ENCODE measurements at places on chromosomes 5 and 9.
A peak's percentile ranks its signal among the peaks of the same experiment; 100 is the strongest.

DNA sequence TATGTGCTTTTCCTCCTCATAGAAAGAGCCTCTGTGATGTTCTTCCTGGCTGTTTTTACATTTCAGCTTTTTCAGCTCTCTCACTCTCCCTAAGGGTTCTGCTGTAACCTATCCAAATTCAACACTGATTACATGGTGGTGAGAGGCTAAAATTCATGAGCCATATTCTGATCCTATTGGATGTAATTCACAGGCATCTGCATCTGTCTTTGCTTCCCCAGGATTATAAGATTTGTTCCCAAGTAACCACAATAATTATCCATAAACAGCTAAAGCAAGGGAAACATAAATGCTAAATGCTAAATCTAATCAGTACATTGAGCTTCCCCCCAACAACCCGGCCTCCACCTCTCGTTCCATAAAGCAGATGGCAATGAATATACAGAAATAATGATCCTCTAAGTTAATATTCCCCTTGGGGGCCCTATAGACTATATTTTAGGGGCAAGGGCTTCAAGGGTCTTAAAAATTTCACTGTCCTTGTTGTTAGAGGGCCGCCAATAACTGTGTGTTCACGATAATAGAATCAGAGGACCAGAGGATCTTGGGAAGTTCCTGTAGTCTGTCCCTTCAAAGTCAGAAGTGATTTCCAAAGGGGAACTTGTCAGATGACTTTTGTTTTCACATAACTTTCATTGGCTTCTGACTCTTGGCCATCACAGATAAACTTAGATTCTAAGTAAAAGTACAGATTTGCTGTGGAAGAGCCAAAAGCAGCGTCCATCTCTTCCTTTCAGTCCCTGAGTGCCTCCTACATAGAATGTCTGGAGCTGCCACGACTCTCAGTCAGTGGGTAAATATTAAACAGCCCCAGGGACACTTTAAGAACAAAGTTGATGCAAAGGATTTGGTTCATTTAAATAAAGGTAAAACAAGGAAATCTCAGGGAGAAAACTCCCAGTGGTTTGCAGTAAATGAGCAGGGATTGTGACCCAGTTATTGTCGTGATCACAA lies 125.6 kb downstream of the ALDH1A1 start:
- DNase-seq: no peak

- DNase-seq: peak; percentile 36
Observed at GRCh38 chr5:168947212-168947868, 353.6 kb downstream of the SLIT3 start.

- no peak for DNase-seq
Observed at GRCh38 chr5:130138406-130139045, 234.3 kb downstream of the CHSY3 start.

DNA sequence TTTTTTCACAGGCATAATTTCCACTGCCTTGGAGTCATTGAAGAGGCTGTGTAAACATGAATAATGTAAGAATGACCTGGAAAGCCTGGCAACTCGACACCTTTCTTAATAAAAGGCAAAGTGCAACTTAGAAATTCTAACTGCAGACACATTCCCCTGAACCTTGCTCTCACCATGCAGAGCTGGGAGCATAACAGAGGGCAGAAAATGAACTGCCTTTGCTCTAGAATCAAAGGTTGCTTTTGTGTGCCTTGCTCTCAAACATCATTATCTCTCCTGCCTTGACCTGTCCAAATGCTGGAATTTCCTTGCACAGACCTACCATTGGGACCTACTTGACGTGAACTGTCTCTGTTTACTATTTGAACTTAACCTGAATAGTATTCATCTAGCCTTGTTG lies 462.0 kb upstream of the ZNF462 start:
- no peak for DNase-seq

- no peak for DNase-seq
Observed at GRCh38 chr9:23615569-23615968, 210.5 kb downstream of the ELAVL2 start.

GRCh38 chr5:168163966-168164365 lies 127.5 kb upstream of the WWC1 start:
- DNase-seq: no peak

DNA sequence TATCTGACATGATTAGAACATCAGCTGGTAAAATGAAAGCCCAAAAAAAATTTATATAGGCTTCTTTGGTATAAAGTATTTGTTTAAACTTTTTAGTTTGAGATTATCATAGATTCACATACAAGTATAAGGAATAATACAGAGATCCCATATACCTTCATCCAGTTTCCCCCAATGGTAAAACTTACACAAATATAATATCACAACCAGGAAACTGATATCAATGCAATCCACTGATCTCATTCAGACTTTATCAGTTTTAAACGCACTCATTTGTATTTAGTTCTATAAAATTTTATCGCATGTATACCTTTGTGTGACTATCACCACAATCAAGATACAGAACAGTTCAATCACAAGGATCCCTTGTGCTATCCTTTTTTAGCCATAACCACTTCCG lies 3.8 kb downstream of the FAM114A2 start:
- no peak for DNase-seq

GRCh38 chr9:90442723-90443122 lies 199.9 kb downstream of the DIRAS2 start:
- no peak for DNase-seq

- DNase-seq: no peak
Observed at GRCh38 chr5:73357576-73357975, 91.0 kb downstream of the FOXD1 start.

DNA sequence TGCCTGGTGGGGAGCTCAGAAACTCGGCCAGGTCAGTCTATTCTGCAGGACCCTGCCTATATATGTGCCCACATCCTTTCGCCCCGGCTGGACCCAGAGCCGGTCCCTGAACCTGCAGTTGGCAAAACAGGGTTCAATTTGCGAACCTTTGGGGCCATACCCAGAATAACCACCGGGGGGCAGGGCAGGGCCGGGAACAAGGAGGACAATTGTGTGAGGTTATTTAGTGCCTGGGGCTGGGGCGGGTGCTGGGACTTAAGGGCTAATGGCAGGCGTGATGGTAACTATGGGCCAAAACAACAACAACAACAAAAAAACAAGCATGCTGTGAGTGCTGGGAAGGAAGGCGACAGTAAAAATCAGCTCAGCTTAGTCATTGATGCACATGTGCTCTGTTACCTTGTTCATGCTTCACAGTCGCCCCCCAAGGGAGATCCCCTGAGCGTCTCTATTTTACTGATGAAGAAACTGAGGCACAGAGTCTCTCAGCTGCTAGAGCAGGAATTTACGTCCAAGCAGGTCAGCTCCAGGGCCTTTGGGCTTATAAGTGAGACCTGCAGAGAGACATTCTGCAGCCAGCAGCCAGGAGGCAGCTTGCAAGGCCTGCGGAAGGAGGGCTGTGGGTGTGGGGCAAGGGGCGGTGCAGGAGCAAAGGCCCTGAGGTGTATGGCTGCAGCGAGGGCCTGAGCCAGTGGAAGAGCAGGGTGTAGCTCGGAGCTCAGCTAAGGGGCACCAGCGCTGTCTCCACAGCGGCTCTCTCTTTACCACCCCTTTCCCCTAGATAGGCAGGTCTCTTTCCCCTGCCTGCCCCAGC lies 106.0 kb downstream of the PHF2 start:
- DNase-seq: peak; percentile 53

DNA sequence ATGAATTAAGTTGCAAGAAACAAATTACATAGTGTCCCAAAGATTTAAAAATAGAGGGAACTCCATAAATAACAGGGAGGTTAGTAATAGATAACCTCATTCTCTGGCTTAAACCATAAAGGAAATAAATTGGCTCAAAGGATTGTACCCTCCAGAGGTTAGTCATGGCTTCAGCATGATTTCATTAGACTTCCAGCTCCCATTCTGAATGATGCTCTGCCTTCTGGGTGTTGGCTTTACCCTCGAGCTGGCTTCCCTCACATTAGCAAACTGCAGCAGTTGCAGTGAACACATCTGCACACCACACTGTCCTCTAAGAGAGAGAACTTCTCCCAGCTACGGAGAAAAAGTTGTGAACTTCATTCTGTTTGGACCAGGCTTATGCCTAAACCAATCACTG lies 70.4 kb downstream of the RGS7BP start:
- DNase-seq: no peak

DNA sequence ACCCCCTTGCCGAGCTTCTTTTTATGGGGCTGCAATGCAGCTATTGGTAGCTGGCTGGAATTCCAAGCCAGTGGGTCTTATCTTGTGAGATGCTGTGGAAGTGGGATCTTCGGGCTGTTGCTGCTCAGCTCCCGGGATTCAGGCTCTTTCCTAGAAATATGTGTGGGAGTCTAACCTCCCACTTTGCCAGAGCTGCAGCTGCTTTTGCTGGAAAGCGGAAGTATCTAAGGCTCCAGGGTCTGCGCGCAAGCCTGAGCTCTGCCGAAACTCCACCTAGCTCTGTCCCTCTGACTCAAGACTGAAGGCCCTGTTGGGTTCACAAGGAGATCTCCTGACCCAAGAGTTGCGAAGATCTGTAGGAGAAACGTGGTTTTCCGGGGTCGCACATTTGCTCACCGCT lies 151.1 kb upstream of the ANKRD55 start:
- no peak for DNase-seq

DNA sequence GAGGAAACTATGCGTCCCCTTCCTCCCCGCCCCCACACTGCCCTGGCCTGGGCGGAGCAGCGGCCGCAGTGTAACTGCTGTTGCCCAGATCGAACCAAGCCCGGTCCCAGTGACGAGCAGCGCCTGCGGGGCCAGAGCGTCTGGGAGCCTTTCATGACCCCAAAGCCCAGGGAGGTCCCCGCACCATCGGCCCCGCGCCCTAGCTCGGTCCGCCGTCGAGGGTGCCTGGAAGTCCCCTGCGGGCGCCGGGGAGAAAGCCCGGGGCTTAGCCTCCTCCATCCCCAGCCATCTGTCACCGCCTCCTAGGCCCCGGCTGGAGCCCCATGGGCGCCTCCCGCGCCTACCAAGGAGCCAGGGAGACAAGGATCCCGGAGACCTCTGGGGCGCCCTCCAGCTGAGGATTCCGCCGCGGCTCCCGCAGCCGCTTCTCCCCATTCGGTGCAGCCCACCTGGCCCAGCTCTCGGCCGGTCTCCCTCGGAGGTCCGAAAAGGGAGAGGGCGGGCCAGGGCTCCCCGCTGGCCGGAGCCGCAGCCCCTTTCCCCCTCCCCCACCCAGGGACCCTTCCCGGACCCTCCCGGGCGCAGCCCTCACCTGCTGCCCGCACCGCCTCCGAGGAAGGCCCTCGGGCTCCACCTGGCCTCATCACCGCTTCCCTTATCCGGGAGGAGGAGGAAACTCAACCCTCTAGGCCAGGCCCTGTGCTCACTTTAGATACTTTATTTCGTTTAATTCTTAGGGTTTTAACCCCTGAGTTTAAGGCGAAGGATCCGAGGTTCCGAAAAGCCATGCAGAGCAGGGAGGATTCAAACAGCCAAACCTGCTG lies 45.6 kb downstream of the APTX start:
- no peak for DNase-seq

- DNase-seq: no peak
Observed at GRCh38 chr9:3946840-3947587, 352.9 kb downstream of the GLIS3 start.

DNA sequence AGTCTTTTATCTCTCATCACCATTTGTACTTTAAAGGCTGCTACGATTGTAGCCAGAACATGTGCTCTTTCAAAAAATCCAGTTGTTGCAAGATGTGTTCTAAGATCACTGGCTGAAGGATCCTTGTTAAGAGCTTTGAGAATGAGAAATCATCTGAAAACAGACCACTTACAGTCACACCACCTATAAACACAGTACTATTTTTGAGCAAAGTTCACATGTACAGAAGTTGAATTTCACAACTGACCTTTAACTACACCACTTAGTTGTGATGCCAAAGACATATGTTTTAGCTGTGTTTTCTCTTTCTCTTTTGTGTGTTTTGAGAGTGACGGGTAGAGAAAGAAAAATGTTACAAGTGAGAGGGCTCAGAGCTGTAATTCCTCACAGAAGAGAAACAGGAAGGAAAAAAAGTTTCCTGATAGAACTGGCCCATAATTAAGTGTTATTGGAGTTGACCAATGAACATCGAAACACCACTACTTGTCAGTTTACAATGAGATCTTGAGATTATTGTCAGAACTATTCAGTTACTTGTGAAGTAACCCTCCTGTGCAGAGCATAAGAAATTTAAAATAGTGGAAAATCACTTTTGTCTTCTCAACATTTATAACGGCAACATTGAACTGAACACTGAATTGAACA lies 245.4 kb downstream of the MLLT3 start:
- no peak for DNase-seq

DNA sequence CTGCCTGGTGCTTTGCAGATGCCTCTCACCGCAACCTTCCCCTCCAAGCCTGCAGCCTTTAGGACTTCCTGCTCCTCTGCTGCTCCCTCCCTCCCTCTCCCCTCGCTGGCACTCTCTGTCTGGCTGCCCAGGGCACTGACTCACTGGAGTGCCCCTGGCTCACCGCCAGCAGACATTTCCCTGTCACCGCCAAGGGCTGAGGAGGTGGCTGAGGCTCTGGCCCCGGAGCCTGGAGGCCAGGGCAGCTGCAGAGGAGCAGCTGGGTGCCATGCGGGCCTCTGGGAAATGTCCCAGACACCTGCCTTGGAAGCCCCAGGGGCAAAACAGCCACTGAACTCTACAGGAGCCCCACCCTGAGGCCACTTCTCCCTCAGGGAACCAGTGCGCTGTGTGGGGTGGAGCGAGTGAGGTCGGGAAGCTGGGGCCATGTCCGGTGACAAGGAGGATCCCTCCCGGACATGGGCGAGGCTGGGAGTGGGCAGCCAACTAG lies 53.4 kb downstream of the TENT4A start:
- peak; percentile 63 for DNase-seq

DNA sequence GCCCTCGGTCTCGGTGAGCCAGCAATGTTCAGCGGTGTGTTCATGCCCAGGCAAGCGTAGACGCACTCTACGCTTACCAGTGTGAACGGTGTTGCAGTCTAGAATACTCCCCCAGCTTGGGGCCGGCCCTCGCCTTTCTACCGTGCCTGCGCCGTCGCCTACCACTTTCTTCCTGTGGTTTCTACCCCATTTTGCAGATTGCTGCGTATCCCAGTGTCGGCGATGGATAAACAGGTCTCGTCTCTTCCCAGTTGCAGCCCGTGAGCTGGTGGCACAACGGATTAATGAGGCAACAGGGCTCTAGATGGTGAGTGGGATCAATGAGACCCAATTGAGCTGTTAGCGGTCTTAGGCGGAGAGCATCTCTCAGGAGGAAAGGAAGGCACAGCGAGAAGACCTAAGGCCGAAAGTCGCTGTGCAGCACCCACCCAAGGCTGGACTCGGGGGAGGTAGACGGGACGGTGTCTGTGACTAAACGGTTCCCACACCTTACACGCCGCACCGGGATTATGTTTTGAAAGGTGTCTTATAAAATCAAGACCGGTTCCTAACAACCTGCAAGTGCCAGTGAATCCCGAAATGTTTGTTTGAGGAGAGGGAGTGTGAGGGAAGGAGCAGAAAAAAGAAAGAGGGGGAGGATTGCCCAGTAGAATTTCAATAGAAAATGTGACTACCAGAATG lies 5.8 kb downstream of the OTP start:
- DNase-seq: no peak

- no peak for DNase-seq
Observed at GRCh38 chr9:120857481-120857880, 14.8 kb upstream of the PSMD5 start.

- DNase-seq: no peak
Observed at GRCh38 chr5:163712011-163712410, 206.6 kb downstream of the MAT2B start.
